ENCODE measurements at places on chromosomes 16 and 17.

- H3K4me3 ChIP-seq, result no peak overlapping the region
- no peak overlapping the region for H3K27ac ChIP-seq
- no peaks in the 10 kb centered on the region for H3K27me3 ChIP-seq
- H3K36me3 ChIP-seq, result peaks cover 1% of the 10 kb centered on the region
- no peak for DNase-seq
Observed at GRCh38 chr17:16977932-16978331, 6.0 kb upstream of the TNFRSF13B start.

- peaks cover 6% of the 10 kb centered on the region for H3K36me3 ChIP-seq
- no peak overlapping the region for H3K27ac ChIP-seq
- DNase-seq, result no peak
- no peaks in the 10 kb centered on the region for H3K27me3 ChIP-seq
- peaks cover 10% of the 10 kb centered on the region for H3K4me1 ChIP-seq
Observed at GRCh38 chr17:57584050-57584551, 161.0 kb downstream of the CCDC182 start.

- no peaks in the 10 kb centered on the region for H3K27me3 ChIP-seq
- peaks cover 32% of the 10 kb centered on the region for H3K36me3 ChIP-seq
- peak; percentile 84 for DNase-seq
- H3K4me1 ChIP-seq, result peaks cover 16% of the 10 kb centered on the region
- peak overlapping the region; percentile 92 for H3K4me3 ChIP-seq
- H3K27ac ChIP-seq, result peak overlapping the region; percentile 93
Observed at GRCh38 chr16:20740901-20741521, 607 bp downstream of the THUMPD1 start.

GRCh38 chr17:2393954-2394749, 6.7 kb downstream of the MNT start:
- H3K27me3 ChIP-seq, result no peaks in the 10 kb centered on the region
- H3K4me1 ChIP-seq, result peaks cover 54% of the 10 kb centered on the region
- peak overlapping the region; percentile 89 for H3K27ac ChIP-seq
- no peak for DNase-seq
- peak overlapping the region; percentile 88 for H3K4me3 ChIP-seq

DNA sequence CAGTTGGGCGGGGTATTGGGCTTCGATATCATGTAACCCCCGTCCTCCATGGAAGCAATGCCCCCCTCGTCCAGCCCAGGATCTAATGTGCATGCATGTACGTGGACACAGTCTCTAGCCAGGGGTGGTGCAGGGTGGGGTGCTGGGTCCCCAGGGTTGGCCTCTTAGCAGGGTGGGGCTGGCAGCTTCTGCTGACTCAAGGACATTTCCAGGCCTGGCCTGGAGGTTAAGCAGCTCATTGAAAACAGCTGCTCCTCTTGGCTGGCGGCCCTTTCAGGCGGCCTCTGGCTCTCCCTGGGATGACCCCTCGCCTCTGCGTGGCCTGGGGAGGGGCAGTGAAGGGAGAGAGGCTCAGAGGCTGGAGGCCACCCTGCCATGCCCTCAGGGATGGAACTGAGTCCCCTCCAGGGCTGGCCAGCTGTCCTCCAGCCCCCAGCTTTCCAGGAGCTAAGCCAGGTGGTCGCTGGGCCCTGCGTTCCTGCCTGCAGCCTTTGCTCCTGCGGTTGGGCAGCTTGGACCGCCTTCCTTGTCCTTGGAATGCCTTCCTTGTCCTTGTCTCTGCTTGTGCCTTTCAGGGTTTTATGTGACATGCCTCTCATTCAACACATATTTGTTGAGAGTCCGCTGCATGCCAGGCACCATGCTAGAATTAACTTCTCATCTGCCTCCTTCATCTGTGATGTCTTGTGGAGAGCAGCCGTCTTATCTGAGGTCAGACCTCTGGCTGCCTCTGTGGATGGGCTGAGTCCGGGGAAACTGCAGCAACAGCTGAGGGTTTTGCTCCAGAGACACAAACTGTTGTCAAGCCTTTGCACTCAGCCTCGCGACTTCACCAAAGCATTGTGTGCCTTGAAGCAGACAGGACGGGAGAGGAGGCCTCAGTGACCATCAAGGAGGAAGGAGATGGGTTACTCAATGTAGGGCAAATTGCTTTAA, 26.6 kb downstream of the MRC2 start:
- H3K4me1 ChIP-seq, result peaks cover 22% of the 10 kb centered on the region
- DNase-seq, result no peak
- H3K36me3 ChIP-seq, result peaks cover 2% of the 10 kb centered on the region
- H3K27me3 ChIP-seq, result peaks cover 61% of the 10 kb centered on the region
- H3K27ac ChIP-seq, result peak overlapping the region; percentile 20

DNA sequence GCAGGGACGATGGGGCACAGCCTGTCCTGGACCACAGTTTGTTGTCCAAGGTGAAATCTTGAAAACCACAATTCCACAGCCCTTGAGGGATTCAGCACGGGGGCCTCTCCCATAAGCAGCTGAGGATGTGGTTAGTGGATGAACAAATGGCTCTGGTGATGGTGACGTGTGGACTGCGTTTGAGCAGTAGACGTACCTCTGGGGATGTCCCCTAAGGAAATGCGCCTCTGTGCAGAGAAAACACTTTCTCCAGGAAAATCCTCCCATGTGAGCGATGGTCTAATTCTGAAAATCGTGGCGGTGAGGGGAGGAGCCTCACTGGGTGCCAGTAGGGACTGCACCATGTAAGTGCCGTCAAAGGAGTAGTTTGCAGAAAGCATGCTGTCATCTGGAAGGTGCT, 2.7 kb upstream of the SEPTIN12 start:
- H3K4me3 ChIP-seq, result no peak overlapping the region
- no peak overlapping the region for H3K27ac ChIP-seq
- H3K27me3 ChIP-seq, result no peaks in the 10 kb centered on the region
- H3K4me1 ChIP-seq, result no peaks in the 10 kb centered on the region
- H3K36me3 ChIP-seq, result no peaks in the 10 kb centered on the region

DNA sequence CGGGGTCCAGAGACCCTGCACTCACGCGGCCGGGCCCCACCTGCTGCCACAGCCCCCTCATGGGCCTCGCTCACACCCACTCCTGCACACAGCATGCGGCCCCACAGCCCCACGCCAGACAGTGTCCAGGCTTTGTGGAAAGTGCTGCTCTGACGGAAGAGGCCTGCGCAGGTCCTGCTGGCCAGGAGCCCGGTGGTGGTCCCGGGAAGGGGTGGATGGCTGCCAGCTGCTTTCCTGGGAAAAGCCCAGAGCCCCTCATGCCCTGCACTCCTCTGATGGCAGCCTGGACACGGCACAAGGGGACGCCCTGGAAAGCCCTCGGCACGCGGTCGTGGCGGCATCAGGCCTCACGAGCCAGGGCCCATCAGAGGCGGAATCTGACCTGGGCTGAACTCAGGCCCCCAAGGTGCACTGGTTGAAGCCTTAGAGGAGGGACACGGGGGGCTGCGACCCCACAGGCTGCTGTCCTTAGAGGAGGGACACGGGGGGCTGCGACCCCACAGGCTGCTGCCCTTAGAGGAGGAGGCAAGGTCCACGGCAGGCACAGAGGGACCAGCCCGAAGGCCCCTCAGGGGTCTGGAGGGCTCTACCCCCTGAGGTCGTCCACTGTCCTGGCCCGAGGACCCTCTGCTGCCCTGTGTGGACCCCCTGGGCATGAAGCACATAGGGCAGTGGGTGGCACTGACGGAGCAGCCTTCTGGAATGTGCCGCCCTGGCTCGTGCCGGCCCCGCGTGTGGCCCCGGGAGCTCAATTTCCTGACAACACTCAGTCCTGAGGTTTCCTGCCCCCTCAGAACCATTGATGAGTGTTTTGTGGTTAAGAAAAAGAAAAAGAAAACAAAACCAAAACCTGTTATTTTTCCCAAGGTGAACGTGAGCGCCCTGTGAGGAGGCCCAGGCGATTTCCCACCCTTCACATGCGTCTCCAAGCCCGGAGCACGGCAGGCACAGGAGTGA, 22.1 kb downstream of the SOX8 start:
- no peak for DNase-seq
- peak overlapping the region; percentile 73 for H3K4me3 ChIP-seq
- H3K27ac ChIP-seq, result peak overlapping the region; percentile 87
- peaks cover 12% of the 10 kb centered on the region for H3K4me1 ChIP-seq

DNA sequence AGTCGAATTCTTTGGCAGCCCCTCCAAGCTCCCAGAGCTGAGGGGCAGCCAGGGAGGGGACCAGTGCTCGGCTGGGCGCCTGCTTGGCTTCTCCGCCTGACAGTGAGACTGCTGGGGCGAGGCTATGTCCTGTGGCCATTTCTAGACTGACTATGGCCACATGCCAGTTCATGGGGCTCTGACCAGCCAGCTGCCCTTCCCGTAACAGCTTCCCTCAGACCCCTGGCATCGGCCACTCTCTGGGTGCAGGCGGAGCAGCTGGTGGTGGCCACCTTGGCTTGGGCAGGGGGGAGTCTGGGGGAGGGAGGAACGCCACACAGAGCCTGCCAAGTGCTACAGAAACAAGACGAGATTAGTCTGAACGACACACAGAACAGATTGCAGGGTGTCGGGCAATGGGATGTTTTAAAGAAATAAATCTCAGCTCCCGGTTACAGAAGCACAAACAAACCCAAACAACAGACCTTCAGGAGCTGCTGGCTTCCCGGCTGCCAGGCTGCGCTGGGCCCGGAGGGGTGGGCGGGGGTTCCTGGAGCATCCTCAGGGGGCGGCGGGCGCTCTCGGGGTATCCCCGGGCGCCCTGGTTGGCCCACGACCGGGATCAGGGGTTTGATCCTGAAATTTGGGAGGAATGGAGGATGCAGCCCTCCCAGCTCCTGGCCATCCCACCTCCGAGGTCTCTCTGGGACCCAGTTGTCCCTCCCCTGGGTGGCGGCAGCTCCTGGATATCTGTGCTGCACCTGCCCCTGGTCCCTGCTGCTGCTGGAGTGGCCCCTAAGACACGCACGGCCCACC, 34.5 kb downstream of the TBC1D16 start:
- no peak for DNase-seq
- peaks cover 29% of the 10 kb centered on the region for H3K4me1 ChIP-seq
- no peak overlapping the region for H3K27ac ChIP-seq
- no peak overlapping the region for H3K4me3 ChIP-seq
- no peaks in the 10 kb centered on the region for H3K27me3 ChIP-seq

- peaks cover 33% of the 10 kb centered on the region for H3K27me3 ChIP-seq
- DNase-seq, result no peak
- H3K36me3 ChIP-seq, result peaks cover 7% of the 10 kb centered on the region
- peaks cover 5% of the 10 kb centered on the region for H3K4me1 ChIP-seq
- no peak overlapping the region for H3K4me3 ChIP-seq
- H3K27ac ChIP-seq, result no peak overlapping the region
Observed at GRCh38 chr16:1062895-1063294, 9.7 kb upstream of the SSTR5 start.

- H3K4me3 ChIP-seq, result no peak overlapping the region
- DNase-seq, result no peak
- no peaks in the 10 kb centered on the region for H3K27me3 ChIP-seq
- no peak overlapping the region for H3K27ac ChIP-seq
- H3K36me3 ChIP-seq, result peaks cover 3% of the 10 kb centered on the region
Observed at GRCh38 chr16:11502239-11502638, 84.5 kb downstream of the LITAF start.

- H3K27me3 ChIP-seq, result no peaks in the 10 kb centered on the region
- H3K4me1 ChIP-seq, result no peaks in the 10 kb centered on the region
Observed at GRCh38 chr16:65271996-65272395, 150.1 kb upstream of the CDH11 start.

DNA sequence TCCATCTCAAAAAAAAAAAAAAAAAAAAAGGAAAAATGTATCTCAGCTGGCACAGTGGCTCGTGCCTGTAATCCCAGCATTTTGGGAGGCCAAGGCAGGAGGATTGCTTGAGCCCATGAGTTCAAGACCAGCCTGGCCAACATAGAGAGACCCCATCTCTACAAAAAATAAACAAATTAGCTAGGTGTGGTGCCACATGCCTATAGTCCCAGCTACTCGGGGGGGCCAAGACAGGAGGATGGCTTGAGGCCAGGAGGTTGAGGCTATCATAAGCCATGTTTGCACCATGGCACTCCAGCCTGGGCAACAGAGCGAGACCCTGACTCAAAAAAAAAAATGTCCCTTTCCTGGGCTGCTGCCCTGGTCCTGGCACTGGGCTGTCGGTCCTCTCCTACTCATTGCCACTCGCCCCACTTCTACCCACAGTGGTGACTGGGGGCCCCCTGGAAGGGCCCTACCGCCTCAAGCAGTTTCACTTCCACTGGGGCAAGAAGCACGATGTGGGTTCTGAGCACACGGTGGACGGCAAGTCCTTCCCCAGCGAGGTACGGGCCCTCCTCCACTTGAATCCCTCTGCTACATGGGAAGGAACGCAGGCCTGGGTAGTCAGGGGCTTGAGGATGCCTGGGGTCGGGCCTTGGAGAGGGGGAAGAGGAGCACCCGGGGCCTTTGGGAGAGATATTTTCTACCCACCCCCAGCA, 6.1 kb downstream of the CA7 start:
- H3K27ac ChIP-seq, result no peak overlapping the region
- H3K4me3 ChIP-seq, result no peak overlapping the region
- no peaks in the 10 kb centered on the region for H3K36me3 ChIP-seq
- no peaks in the 10 kb centered on the region for H3K4me1 ChIP-seq

- H3K36me3 ChIP-seq, result no peaks in the 10 kb centered on the region
- no peaks in the 10 kb centered on the region for H3K4me1 ChIP-seq
- H3K27me3 ChIP-seq, result peaks cover 29% of the 10 kb centered on the region
- no peak overlapping the region for H3K4me3 ChIP-seq
- no peak for DNase-seq
Observed at GRCh38 chr17:56475116-56475515, 118.4 kb upstream of the NOG start.

DNA sequence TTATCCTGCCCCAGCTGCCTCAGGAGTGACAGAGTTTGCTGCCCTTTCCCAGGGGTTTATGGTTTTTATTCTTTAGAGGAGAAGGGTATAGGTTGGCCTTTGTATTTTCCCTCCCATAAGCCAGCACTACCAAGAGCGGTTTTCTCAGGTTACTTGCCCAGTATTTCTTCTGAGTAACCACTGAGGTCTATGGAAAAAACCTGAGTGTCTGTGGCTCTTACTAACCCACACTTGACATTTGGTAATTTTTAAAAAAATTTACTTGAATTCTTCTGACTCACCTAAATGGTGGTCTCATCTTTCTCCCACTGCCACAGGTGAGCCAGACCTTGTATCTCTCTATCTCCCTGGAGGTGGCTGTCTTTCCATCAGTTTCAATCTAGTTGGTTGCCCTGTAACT, 6.0 kb downstream of the SLC7A6 start:
- H3K27me3 ChIP-seq, result no peaks in the 10 kb centered on the region
- peaks cover 22% of the 10 kb centered on the region for H3K36me3 ChIP-seq
- no peak overlapping the region for H3K27ac ChIP-seq
- no peak for DNase-seq
- no peak overlapping the region for H3K4me3 ChIP-seq

DNA sequence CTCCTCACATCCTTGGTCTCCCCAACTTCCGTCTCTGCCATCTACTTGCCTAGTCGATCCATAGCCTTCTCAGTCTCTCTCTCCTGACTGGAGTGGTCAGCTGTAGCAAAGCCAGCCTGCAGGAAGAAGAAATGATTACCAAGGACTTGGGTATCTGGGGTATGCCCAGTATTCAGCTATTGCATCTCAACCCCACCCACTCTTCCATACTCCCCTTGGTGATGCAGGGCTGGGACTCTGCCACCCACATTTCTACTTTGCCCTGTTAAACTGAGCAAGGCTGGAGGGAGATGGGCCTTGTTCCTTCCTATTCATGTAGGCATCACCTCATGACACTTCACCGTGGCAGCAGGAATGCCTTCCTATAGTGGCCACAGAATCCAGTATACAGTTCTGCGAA, 2.3 kb downstream of the COPRS start:
- H3K4me1 ChIP-seq, result peaks cover 15% of the 10 kb centered on the region
- H3K27ac ChIP-seq, result no peak overlapping the region
- H3K27me3 ChIP-seq, result no peaks in the 10 kb centered on the region
- no peak overlapping the region for H3K4me3 ChIP-seq

- no peak overlapping the region for H3K4me3 ChIP-seq
- H3K27me3 ChIP-seq, result no peaks in the 10 kb centered on the region
- no peaks in the 10 kb centered on the region for H3K4me1 ChIP-seq
Observed at GRCh38 chr16:11429123-11429522, 83.9 kb downstream of the RMI2 start.

- no peaks in the 10 kb centered on the region for H3K27me3 ChIP-seq
- H3K36me3 ChIP-seq, result peaks cover 7% of the 10 kb centered on the region
- H3K4me1 ChIP-seq, result peaks cover 27% of the 10 kb centered on the region
Observed at GRCh38 chr17:9436630-9437029, 139.0 kb downstream of the STX8 start.
